ENCODE measurements at places on chromosomes 3 and 15. TPM values are rescaled to one million over a fixed set of nuclear protein-coding genes. Genes with fewer than 3 reads are reported as not detected.

DUT gene
- total RNA-seq: 220 TPM

DNA sequence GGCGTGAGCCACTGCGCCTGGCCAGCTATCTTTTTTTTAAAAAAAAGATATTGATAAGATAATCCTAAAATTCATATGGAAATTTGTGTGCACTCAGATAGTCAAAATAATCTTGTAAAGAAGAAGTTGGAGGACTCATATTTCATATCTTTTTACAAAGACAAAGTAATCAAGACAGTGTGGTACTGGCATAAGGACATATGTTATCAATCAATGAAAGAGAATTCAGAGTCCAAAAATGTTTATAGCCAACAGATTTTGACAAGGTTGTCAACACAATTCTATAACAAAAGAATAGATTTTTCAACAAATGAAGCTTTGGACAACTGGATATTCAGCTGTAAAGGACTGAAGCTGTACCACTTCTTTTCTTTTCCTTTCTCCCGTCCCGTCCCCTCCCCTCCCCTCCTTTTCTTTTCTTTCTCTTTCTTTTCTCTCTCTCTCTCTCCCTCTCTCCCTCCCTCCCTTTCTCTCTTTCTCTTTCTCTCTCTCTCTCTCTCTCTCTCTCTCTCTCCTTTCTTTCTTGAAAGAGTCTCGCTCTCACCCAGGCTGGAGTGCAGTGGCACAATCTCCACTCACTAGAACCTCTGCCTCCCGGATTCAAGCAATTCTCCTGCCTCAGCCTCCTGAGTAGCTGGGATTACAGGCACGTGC is 126.8 kb downstream of the GSK3B start:
- no peaks in the 10 kb centered on the region for H3K36me3 ChIP-seq
- DNase-seq: no peak
- H3K4me3 ChIP-seq: no peak overlapping the region

DNA sequence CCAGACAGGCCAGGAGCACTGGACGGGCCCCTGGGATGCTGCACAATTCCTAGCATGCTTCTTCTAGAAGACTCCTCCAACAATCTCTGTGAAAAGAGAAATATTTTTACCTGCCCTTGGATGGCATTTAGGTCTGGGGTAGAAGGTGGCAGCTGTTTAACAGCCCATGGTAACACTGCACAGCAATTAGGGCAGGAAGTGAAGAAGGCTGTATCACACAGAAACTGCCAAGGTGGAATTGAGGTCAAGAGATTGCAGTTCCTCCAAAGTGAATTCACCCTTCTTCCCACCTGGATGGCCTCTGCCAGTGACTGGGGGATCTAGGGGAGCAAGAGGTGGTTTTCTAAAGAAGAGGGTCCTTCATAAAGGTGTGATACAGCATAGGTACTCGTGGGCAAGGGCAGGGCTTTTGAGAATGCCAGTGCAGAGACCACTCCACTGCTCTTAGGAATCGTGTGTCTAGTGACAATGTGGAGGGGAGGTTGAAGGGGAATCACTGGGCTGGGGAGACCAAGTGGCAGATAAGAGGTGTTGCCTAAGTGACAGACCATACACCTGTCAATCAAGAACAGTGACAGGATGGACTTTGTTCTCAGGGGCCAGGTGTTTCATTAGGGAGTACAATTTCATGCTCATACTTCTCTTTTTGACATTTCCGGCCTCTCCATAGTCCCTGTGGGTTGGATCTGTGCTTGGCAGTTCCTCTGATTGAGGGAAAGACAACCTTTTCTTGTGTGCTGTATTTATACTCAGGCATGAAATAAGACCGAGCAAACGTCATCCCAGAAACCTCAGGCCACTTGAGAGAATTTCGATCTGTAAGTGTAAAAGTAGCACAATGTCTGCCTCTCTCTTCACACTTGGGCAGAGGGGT is 83.5 kb upstream of the BCL6 start:
- DNase-seq: no peak
- H3K4me1 ChIP-seq: no peaks in the 10 kb centered on the region
- H3K27me3 ChIP-seq: no peaks in the 10 kb centered on the region
- no peak overlapping the region for H3K4me3 ChIP-seq
- no peaks in the 10 kb centered on the region for H3K36me3 ChIP-seq
- no peak overlapping the region for H3K27ac ChIP-seq

DNA sequence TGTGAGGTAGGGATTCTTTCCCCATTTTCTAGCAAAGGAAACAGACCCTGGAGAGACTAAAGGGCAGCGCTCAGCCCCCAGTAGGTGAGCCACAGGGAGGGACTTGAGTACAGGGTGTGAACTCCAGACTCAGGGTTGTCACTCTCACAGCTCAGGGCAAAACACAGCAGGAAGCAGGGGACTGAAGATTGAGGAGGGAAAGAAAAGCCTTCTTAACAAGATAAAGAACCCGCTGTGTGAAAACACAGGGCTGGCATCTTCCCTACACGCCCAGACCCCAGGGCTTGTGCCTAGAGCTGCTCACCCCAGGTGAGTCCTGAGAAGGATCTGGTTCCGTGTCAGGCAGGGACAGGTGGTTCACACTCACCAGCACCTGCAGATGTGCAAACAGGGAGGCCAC is 59.6 kb downstream of the ABTB1 start:
- no peak overlapping the region for H3K27ac ChIP-seq
- H3K36me3 ChIP-seq: no peaks in the 10 kb centered on the region

DNA sequence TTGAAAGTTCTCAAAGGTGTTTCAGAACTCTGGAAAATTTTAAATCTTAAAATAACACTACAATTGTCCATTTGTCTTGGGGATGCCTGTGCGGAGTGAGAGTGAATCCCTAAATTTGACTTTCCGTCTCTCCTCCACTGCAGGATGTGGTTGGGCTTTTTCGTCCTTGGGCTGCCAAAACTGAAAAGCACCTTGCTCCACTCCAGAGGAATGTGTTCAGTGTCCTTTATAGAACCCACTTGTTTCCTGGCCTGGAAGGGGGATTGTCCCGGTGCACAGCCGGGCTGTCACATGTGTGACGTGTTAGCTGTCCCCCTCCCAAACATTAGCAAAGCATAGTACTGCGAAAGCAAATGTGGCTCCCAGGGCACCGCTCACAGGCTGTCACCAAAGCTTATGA is 69.6 kb upstream of the ATP10A start:
- no peak for DNase-seq
- no peak overlapping the region for H3K27ac ChIP-seq
- H3K4me1 ChIP-seq: no peaks in the 10 kb centered on the region
- H3K36me3 ChIP-seq: no peaks in the 10 kb centered on the region
- no peak overlapping the region for H3K4me3 ChIP-seq

DNA sequence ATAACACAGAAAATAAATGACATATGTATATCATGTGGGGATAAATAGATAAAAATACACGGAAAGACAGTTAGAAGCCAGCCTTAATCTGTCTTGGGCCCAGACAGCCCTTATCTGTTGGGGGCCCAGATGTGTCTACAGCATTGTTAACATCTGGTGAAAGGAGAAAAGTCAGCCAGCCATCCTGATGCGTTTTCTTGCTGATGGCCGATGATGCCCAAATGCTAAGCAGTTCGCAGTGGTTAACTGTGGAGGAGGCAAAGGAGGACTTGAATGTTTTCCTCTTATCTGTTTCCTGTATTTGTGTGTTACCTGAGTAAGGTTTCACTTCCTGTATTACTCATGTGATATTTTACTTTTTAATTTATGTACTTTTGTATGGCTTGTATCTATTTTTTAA is 46.2 kb downstream of the NOX5 start:
- no peak for DNase-seq
- H3K27me3 ChIP-seq: no peaks in the 10 kb centered on the region
- H3K4me1 ChIP-seq: 0 out of 2 replicates have a peak, but pooled peaks cover 4% of the 10 kb centered on the region

DNA sequence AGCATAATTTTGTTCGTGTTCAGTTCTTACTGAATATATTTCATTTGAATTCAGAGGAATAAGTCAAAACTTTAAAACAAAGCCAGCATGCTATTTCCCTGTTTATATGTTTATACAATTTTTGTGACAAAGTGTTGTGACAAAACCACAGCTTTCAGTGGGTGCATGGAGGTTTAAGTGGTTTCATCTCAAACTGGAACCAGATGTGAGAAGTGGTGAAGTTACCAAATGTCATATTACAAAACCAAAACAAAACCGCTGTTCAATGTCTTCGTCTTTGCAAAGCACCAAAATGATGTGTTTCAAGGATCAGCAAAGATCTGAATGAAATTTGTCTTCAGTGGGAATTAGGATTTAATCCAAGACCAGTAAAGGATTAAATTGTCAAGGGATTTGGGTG is 59.3 kb upstream of the OSTN start:
- H3K4me1 ChIP-seq: no peaks in the 10 kb centered on the region
- H3K27me3 ChIP-seq: no peaks in the 10 kb centered on the region
- H3K27ac ChIP-seq: no peak overlapping the region
- DNase-seq: no peak
- H3K4me3 ChIP-seq: no peak overlapping the region

SIDT1 gene
- not detected for total RNA-seq

CD200 gene
- total RNA-seq: not detected

DNA sequence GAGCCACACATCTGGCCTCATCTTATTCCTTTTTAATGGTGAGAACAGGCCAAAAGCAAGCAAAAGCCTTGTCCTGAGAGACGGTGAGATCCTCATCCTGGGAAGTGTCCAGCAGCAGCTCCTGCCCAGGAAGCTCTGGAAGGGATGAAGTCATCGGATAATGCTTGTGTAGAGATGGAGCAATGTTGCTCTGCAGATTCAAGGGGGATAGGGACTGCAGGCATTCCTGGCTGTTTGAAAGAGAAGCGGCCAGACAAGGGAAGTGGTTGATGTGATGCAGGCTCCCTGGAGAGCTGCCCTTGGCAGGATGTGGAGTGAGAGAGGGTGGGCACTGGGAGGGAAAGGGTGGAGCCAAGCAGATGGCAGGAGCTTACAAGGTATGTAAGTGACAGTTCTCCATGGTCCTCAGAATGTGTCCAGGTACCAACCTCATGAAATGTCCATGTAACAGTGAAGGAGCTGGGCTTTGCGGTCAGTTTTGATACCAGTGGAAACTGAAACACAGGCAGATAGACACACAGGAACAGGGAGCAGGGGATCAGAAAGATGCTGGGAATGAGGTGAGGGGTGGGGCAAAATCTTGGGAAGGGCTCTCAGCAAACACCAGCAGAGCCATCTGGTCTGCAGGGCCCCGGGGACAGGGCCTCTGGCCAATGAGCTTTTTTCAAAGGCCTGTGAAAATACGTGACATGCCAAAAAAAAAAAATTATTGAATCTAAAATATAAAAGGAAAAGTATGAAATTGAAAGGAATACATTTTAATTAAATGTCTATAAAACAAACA is 32.2 kb upstream of the LACTB start:
- H3K4me1 ChIP-seq: peaks cover 3% of the 10 kb centered on the region
- H3K27ac ChIP-seq: no peak overlapping the region
- no peak for DNase-seq
- H3K27me3 ChIP-seq: no peaks in the 10 kb centered on the region

DNA sequence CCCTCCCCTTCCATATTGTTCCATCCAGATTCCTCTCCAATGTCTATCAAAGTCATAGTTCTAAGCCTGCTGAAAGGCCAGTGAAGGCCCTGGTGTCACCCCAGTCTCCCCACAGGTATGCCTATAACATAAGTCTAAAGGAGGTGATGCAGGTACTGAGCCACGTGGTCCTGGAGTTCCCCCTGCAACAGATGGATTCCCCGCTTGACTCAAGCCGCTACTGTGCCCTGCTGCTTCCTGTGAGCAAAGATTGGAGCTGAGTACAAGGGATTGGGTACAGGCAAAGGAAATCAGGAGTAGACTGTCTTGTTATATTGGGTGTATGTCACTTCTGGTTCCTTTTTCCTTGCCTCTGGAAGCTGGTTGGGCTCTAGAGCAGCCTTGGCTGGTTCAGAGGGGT is 8.2 kb downstream of the EIF2B5 start:
- peaks cover 18% of the 10 kb centered on the region for H3K36me3 ChIP-seq
- H3K4me3 ChIP-seq: no peak overlapping the region
- H3K27me3 ChIP-seq: no peaks in the 10 kb centered on the region
- H3K27ac ChIP-seq: no peak overlapping the region
- DNase-seq: no peak
- no peaks in the 10 kb centered on the region for H3K4me1 ChIP-seq

GRCh38 chr15:61687124-61687523 is 373.1 kb downstream of the VPS13C start:
- H3K36me3 ChIP-seq: no peaks in the 10 kb centered on the region
- H3K27me3 ChIP-seq: no peaks in the 10 kb centered on the region
- H3K4me1 ChIP-seq: no peaks in the 10 kb centered on the region
- no peak overlapping the region for H3K4me3 ChIP-seq
- H3K27ac ChIP-seq: no peak overlapping the region
- DNase-seq: no peak

SYNPR gene
- total RNA-seq: not detected

POPDC2 gene
- total RNA-seq: 0.15 TPM

FGF12 gene
- total RNA-seq: 0.51 TPM

GRCh38 chr15:78076231-78077052 is 1.1 kb downstream of the TBC1D2B start:
- peak overlapping the region; percentile 90 for H3K27ac ChIP-seq
- peak overlapping the region; percentile 67 for H3K4me3 ChIP-seq
- no peak for DNase-seq
- no peaks in the 10 kb centered on the region for H3K27me3 ChIP-seq
- no peaks in the 10 kb centered on the region for H3K36me3 ChIP-seq

DNA sequence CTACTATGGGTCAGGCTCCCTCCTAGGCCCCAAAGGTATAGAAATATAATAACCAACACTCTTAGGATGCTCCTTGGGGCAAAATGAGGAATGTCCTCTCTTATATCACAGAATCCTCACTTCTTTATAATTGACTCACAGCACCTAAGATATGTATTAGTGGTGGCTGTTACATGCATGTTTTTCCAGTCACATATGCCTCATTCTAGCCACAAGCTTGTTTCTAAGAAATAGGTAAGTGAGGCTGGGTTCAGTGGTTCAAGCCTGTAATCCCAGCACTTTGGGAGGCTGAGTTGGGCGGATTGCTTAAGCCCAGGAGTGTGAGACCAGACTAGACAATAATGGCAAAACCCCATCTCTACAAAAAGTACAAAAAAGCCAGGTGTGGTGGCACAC is 57.9 kb upstream of the PSMD6 start:
- no peaks in the 10 kb centered on the region for H3K27me3 ChIP-seq
- no peak for DNase-seq
- H3K36me3 ChIP-seq: no peaks in the 10 kb centered on the region
- no peak overlapping the region for H3K27ac ChIP-seq

CPNE9 gene
- total RNA-seq: 0.13 TPM

DNA sequence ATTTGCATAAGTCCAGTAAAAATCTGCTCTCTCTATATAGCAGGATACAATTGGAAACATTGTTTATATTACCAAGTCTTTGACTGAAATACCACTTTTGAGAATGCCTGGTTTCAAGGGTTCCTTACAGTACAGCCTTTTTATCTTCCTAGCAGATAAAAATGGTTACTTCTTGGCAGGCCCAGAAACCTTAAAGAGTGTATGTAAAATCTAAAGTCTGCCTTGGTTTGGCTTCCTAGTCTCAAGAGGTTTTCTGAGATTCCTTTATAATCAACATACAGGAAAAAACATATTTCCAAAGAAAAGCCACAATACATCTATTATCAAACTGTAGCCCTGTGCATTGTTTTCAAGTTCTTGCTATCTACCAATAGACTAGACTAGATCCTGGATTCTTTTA is 84.6 kb downstream of the PLSCR2 start:
- H3K36me3 ChIP-seq: no peaks in the 10 kb centered on the region
- 0 out of 2 replicates have a peak, but pooled peaks cover 3% of the 10 kb centered on the region for H3K4me1 ChIP-seq
- no peak overlapping the region for H3K27ac ChIP-seq
- DNase-seq: no peak

GRCh38 chr15:40034186-40034946 is 4.6 kb downstream of the SRP14 start:
- no peak for DNase-seq
- peaks cover 43% of the 10 kb centered on the region for H3K36me3 ChIP-seq
- no peaks in the 10 kb centered on the region for H3K27me3 ChIP-seq
- no peak overlapping the region for H3K4me3 ChIP-seq

GRCh38 chr15:79401301-79401700 is 30.8 kb upstream of the MINAR1 start:
- H3K27me3 ChIP-seq: no peaks in the 10 kb centered on the region
- no peaks in the 10 kb centered on the region for H3K4me1 ChIP-seq
- H3K36me3 ChIP-seq: no peaks in the 10 kb centered on the region
- DNase-seq: no peak

Data from Panc1 (cell line).